IPS DF 6.9 (cell line): ENCODE measurements at places on chromosomes 5 and 9.

DNA sequence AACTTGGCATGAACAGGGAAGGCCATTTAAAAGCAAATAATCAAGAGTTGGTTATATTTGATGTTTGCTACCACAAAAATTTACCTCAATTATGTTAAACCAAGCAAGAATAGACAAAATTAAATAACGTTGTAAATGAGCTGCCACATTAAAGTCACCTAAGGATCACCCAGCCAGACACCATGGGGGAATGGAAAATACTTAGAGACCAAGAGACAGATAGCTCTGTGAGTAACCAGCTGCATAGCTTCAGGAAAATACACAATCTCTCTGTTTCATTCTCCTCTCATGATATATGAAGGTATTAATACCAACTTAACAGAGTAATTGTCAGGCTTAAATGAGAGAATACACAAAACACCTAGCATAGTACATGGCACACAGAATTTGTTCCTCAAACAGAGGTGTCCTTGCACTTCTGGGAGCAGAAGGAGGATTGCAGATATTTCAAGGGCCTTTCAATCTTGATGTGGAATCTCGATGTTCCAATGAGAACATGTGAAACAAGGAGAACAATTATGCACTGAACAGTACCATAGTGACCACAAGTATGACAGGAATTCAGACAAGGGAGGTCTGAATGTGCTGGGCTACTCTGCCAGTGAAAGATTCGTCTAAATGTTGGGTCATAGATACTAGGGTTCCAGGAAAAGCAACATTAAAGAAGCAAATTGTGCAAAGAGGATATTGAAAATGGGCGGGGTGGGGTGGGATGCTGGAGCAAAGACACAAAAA is 18.6 kb downstream of the JAKMIP2 start:
- H3K36me3 ChIP-seq: no peaks in the 10 kb centered on the region
- H3K4me3 ChIP-seq: no peak overlapping the region
- H3K27me3 ChIP-seq: no peaks in the 10 kb centered on the region
- no peak for DNase-seq
- H3K4me1 ChIP-seq: no peaks in the 10 kb centered on the region; the same call in 1 of the 2 replicates
- H3K27ac ChIP-seq: no peak overlapping the region

- no peaks in the 10 kb centered on the region for H3K36me3 ChIP-seq
- no peaks in the 10 kb centered on the region for H3K4me1 ChIP-seq
- H3K4me3 ChIP-seq: no peak overlapping the region
- no peak overlapping the region for H3K27ac ChIP-seq
- H3K27me3 ChIP-seq: no peaks in the 10 kb centered on the region
- DNase-seq: no peak
Measured at GRCh38 chr9:35891646-35892045, 14.4 kb upstream of the HRCT1 start.

DNA sequence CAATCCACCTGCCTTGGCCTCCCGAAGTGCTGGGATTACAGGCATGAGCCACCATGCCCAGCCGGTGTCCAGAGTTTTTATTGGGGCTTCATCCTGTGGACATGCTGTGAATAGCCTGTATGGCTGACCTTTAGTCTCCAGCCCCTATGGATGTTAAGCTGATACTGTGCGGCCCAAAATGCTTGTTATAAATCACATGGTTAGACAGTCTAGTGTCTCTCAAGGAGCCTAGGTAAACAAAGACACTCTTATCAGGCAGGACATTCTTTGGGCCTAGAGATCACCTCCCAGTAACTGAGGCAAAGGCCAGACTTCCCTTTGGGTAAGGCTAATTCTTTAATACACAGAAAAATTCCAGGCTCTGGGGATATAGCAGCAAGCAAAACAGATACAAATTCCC is 22.0 kb upstream of the SLC46A2 start:
- no peaks in the 10 kb centered on the region for H3K36me3 ChIP-seq
- H3K4me3 ChIP-seq: no peak overlapping the region
- no peaks in the 10 kb centered on the region for H3K27me3 ChIP-seq

DNA sequence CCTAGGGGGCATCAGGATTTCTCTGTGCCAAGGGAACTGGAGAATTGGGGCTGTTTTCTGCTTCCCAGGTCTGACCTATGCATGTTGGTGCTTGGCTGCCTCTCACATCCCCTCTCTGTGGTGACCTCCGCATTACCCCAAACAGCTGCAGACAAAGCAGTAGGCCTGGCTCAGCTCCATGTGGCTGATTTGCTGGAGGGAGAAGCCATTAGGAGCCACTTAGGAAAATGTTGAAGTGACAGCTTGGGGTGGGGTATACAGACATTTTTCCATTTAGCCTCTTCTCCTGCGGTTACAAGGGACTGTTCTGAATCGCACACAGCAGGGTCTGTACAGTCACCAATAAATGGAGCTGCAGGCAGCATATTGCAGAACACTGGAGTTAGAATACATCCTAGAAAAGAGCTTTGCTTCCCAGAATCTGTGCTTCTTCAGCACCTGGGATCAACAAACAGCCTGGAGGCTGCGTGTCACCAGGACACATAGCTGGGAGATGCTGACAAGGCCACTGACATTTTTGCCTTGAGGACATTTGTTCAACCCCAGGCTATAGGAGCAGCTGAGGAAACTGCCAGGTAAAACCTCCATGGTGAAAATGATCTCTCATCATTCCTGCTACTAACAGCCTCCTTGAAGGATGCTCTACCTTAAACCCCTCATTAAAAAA is 335.3 kb downstream of the DIRAS2 start:
- H3K27ac ChIP-seq: no peak overlapping the region
- no peak overlapping the region for H3K4me3 ChIP-seq
- H3K36me3 ChIP-seq: no peaks in the 10 kb centered on the region
- no peaks in the 10 kb centered on the region for H3K27me3 ChIP-seq
- no peaks in the 10 kb centered on the region for H3K4me1 ChIP-seq

GRCh38 chr9:85248514-85249312 is 493.0 kb downstream of the AGTPBP1 start:
- H3K4me1 ChIP-seq: no peaks in the 10 kb centered on the region
- no peak for DNase-seq
- no peak overlapping the region for H3K27ac ChIP-seq
- H3K36me3 ChIP-seq: no peaks in the 10 kb centered on the region
- no peaks in the 10 kb centered on the region for H3K27me3 ChIP-seq

GRCh38 chr9:20838218-20838617 is 154.2 kb downstream of the FOCAD start:
- H3K4me1 ChIP-seq: no peaks in the 10 kb centered on the region
- no peak overlapping the region for H3K27ac ChIP-seq
- H3K27me3 ChIP-seq: no peaks in the 10 kb centered on the region
- DNase-seq: no peak
- no peaks in the 10 kb centered on the region for H3K36me3 ChIP-seq

GRCh38 chr5:112535356-112535755 is 116.3 kb upstream of the EPB41L4A start:
- DNase-seq: no peak
- no peaks in the 10 kb centered on the region for H3K27me3 ChIP-seq
- H3K4me3 ChIP-seq: no peak overlapping the region
- no peak overlapping the region for H3K27ac ChIP-seq
- H3K36me3 ChIP-seq: no peaks in the 10 kb centered on the region

DNA sequence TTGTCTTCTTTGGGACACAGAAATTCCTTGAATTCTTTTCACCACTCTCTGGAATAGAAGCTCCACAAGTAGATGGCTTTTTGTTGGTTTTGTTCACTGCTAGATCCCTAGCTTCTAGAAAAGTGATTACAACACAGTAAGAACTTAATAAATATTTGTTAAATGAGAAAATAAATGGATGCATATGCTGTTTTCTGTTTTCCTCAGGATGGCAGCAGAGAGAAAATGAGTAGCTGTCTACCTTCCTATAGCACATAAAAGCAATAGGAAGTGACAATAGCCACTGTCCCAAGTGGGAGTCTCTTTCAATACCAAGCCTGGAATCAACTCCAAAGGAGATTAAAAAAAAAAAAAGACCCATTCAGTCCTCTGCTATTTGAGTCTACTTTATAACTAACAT is 100.6 kb upstream of the NREP start:
- no peak for DNase-seq
- no peak overlapping the region for H3K4me3 ChIP-seq
- no peak overlapping the region for H3K27ac ChIP-seq

- H3K27me3 ChIP-seq: no peaks in the 10 kb centered on the region
- no peak for DNase-seq
- no peaks in the 10 kb centered on the region for H3K4me1 ChIP-seq
- no peak overlapping the region for H3K4me3 ChIP-seq
Measured at GRCh38 chr5:38783011-38783561, 62.7 kb upstream of the OSMR start.

DNA sequence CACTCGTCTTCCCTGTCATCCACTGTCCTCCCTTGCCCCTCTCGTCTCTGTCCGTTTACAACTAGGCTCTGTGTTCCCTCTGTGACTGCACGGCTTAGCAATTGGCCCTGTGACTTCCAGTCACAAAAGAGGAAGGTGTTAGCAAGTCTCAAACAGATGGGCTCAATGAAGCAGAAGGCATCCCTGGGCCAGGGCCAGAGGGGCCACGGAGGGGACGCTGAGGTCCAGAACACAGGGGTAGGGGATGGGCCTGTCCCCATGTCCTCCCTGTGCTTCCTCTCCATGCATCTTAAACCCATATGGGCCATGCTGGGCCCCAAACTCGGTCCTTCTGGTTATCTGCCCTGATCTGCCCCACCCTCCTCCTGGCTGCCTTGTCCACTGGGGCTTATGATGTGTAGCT is at the start of gene CD72:
Gene CD72 (minus strand): TSS at position 89 of the 403 bp plus-strand sequence. CDS start 110 bp downstream, outside the sequence.
- DNase-seq: no peak
- no peak within 1 kb of the TSS for H3K27ac ChIP-seq
- H3K36me3 ChIP-seq: no peaks in the 10 kb centered on the region
- no peaks in the 10 kb centered on the region for H3K4me1 ChIP-seq
- no peaks in the 10 kb centered on the region for H3K27me3 ChIP-seq

DNA sequence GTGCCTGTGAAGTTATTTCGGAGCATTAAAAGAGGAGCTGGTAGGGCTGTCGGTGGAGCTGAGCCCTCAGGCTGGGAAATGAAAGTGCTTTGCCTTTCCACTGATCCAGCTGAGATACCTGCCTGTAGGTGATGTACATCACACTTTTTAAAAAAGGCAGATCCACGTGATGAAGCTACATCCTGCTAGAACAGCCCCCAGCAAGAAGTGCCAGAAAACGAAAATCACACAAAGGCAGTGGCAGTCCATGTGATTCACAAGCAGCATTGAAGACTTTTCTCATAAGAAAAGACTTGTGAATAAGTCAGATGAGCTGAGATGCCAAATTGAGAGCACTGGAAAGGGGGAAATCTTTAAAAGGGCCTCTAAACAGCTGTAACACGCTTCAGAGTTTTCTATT is 765.1 kb downstream of the PTPRD start:
- no peaks in the 10 kb centered on the region for H3K36me3 ChIP-seq
- no peaks in the 10 kb centered on the region for H3K4me1 ChIP-seq
- DNase-seq: no peak
- no peaks in the 10 kb centered on the region for H3K27me3 ChIP-seq
- H3K27ac ChIP-seq: no peak overlapping the region

- no peak for DNase-seq
- no peaks in the 10 kb centered on the region for H3K27me3 ChIP-seq
- H3K4me1 ChIP-seq: 0 out of 2 replicates have a peak, but pooled peaks cover 2% of the 10 kb centered on the region
- H3K27ac ChIP-seq: no peak overlapping the region
Measured at GRCh38 chr5:92641031-92641962, 939.7 kb downstream of the NR2F1-AS1 start.

GRCh38 chr5:97229196-97229595 is 46.1 kb upstream of the RIOK2 start:
- DNase-seq: no peak
- no peak overlapping the region for H3K4me3 ChIP-seq
- H3K4me1 ChIP-seq: no peaks in the 10 kb centered on the region
- H3K36me3 ChIP-seq: no peaks in the 10 kb centered on the region
- no peaks in the 10 kb centered on the region for H3K27me3 ChIP-seq
- H3K27ac ChIP-seq: no peak overlapping the region

GRCh38 chr9:97761879-97762278 is 64.7 kb upstream of the XPA start:
- no peak for DNase-seq
- no peaks in the 10 kb centered on the region for H3K36me3 ChIP-seq
- H3K27ac ChIP-seq: no peak overlapping the region
- H3K27me3 ChIP-seq: no peaks in the 10 kb centered on the region
- H3K4me1 ChIP-seq: no peaks in the 10 kb centered on the region
- no peak overlapping the region for H3K4me3 ChIP-seq

DNA sequence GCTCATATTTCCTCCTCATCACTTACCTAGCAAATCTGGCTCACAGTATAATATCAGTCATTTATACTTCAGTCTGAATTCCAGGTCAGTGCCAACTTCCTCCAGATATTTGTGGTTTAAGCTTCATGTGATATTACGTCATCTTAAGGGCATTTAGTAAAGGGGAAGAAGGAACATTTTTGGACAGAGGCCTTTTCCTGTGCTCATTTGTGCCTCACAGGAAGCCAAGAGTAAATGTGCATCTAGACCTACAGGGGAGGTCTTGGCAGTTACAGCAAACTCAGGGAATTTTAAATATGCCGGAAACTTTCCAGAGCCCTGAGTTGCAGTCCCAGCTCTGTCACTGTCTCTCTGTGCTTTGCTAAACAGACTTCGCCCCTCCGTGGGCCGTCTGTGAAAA is 12.3 kb upstream of the KCNIP1 start:
- no peaks in the 10 kb centered on the region for H3K27me3 ChIP-seq
- H3K4me1 ChIP-seq: no peaks in the 10 kb centered on the region

DNA sequence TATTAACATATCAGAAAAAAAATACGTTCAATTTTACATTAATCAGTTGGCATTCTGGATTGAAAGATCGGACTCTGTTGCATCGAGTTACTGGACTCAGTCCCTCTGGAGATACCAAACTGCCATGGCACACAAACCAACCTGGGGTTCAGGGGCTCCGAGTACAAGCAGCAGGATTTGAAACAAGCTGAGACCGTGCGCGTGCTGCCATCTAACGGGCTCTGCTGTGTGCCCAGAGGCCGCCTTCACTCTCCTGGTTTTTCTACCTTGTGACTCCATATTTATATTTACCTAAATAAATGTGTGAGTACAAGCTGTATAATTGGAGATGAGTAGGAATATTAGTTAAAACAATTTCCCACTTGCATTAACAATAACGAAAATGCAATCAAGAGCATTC is 48.2 kb downstream of the ANXA1 start:
- no peaks in the 10 kb centered on the region for H3K36me3 ChIP-seq
- H3K4me1 ChIP-seq: peaks cover 2% of the 10 kb centered on the region; the same call in 1 of the 2 replicates
- H3K27me3 ChIP-seq: no peaks in the 10 kb centered on the region
- no peak overlapping the region for H3K27ac ChIP-seq
- DNase-seq: no peak

GRCh38 chr5:175823731-175824525 is 47.5 kb upstream of the CPLX2 start:
- H3K4me3 ChIP-seq: no peak overlapping the region
- no peak for DNase-seq
- H3K36me3 ChIP-seq: no peaks in the 10 kb centered on the region
- peaks cover 3% of the 10 kb centered on the region; the same call in 1 of the 2 replicates for H3K4me1 ChIP-seq
- no peaks in the 10 kb centered on the region for H3K27me3 ChIP-seq

- H3K27ac ChIP-seq: no peak overlapping the region
- H3K4me1 ChIP-seq: no peaks in the 10 kb centered on the region
- no peak overlapping the region for H3K4me3 ChIP-seq
- H3K27me3 ChIP-seq: no peaks in the 10 kb centered on the region
Measured at GRCh38 chr9:113707953-113708695, 168.0 kb upstream of the ZNF618 start.

DNA sequence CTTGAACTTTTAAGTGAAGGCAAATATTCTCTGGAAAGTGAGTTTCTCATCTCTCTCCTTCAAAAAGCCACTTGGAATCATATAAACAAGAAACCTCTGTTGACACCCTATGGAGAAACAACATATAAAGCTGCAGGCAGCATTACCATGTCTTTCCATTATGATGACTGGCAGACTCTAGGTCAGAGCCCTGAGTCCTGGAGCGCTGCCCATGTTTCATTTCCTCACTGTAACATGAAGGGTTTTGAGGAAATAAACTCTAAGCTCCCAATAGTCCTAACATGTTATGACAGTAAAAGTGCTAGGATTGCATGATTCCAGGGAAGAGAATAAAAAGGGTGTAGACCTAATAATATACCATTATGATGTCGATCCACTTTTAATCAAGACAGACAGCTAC is 220.6 kb downstream of the CTNND2 start:
- no peak for DNase-seq
- H3K4me3 ChIP-seq: no peak overlapping the region
- H3K27ac ChIP-seq: no peak overlapping the region
- H3K27me3 ChIP-seq: no peaks in the 10 kb centered on the region
